ENCODE measurements at places on chromosomes 5 and 9.

GRCh38 chr5:143314099-143314498, 89.4 kb downstream of the NR3C1 start:
- no peak for DNase-seq

GRCh38 chr5:104347119-104347708, 784.6 kb upstream of the NUDT12 start:
- DNase-seq, result peak; percentile 70

GRCh38 chr5:38783011-38783561, 62.7 kb upstream of the OSMR start:
- peak; percentile 62 for DNase-seq

DNA sequence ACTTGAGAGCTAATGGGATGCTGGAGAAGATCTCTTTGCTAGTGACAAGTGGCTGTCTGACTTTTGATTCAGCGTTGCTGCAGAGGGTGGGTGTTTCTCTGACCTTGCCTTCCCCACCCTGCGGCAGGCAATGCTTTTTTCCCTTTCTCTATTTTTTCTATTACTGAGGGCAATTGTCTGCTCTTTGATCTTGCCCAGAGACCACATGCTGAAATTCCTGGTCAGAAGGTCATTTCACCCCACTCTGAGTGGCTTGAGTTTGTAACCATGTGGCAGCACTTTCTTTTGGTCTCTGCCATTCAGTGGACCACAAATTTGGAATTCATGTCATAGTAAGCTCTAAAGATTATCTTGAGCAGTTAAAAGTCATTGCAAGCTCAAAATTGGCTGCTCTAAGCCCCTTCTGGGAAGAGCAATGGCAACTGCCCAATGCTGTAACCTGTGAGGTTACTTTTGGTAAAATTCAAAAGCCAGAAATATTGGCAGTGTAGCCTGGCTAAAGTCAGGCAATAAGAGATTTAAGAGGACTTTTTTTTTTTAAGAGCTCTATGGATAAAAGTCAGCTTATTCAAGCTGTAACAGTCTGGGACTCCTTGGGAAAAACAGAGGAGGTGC, 30.4 kb upstream of the MTMR12 start:
- no peak for DNase-seq

DNA sequence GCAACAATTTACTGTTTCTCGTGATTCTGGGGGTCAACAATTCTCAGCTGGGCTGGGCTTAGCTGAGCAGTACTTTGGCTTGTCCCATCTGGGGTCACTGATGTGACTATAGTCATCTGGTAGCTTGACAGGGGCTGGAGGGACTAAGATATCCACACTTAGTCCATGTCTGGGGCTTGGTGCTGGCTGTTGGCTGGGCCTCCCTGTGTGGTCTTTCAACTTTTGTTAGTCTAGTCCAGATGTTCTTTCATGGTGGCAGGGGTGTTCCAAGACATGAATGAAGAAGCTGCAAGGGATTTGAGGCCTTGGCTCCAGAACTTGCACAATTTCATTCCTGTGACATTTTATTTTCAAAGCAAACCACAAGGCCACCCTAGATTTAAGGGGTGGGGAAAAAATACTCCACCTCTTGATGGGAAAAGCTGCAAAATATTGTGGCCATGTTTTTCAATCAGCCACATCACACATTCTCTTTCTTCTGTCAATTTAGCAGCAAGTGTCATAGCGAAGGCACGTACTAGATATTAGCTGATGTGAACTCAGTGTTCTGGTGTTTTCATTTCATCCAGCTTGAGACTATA, 59.2 kb downstream of the TSSK1B start:
- no peak for DNase-seq

DNA sequence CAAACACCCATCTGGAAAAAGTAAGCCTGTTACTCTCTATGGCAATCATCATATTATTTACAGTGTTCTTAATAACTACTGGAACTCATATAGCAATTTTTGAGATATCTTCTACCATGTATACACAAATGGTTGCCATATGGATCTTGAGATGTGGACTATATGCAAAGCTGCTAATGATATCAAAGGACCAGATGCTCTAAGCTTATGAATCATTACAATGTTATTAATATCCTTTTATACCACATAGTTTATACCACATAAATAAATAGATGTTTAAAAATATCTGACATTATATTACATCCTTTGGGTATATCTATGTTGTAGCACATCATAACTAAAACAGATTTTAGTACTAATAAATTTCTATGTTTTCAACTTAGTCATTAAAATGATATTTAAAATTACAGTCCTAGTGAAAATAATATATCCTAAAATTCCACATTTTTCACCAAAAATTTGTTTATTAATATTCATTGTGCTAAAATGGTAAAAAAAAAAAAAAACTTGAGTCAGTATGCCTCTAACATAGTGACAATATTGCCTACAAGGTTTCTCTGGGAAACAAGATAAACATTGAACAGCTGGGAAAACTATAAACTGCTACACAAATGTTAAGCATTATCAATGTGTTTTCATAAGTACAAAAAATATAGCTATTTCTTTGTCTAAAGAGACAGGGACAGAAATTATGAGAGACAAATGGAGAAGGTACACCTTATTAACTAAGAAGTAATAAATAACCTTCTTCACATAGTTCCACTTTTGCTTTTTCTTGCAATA, 85.5 kb downstream of the DTWD2 start:
- no peak for DNase-seq

DNA sequence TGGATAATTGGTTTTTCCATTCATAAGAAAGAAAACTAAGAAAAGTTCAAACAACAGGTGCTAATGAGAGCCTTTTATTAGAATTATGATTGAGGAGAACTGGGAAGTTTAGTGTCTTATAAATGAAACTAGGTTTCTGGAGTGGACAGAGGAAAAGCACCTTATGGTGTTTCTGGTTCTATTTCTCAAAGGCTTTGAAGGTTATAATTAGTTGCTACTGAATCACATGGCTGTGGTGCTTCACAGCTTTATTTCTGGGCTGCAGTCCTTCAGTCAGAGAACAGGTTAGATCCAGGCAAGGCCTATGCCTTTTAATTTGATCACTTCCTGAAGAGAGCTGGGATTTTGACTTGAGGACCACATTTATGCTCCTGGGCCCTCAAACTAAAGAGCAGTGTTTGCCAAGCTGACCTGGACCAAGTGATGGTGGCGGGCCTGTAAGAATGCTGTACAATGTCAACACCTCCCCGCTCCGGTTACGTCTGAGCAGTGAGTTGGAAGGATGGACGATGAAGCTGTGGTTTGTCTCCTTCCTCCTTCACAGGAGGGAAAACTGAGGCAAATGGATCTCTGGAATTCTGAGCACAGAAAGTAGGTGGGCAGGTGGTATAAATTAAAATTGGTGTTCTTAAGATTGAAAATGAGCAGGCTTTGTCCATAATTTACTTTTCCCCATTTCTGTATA, 56.0 kb downstream of the ZNF462 start:
- no peak for DNase-seq

- DNase-seq, result no peak
These were observed 127.8 kb upstream of the DHFR start for GRCh38 chr5:80782626-80783025.

- DNase-seq, result no peak
These were observed 115.2 kb downstream of the C9orf152 start for GRCh38 chr9:110092792-110093191.

DNA sequence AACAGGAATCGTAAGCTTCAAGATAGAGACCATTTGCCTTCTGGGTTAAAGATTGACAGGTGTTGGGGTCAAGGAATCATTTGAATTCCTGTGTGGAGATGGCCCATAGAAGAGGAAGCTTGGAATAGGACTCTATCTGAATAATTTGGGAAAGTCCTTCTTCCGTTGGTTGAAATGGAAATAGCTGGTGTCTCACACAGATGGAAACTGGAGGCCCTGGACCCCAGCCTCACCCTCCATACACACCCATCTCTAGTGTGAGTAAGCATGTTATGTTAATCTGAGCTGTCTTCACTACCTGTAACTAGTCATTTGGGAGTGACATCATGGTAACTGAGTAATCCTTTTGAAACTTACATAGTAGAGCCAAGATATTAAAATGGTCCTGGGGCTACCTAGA, 184.4 kb downstream of the CD180 start:
- no peak for DNase-seq

GRCh38 chr5:143494162-143494561, 90.7 kb upstream of the NR3C1 start:
- peak; percentile 74 for DNase-seq

DNA sequence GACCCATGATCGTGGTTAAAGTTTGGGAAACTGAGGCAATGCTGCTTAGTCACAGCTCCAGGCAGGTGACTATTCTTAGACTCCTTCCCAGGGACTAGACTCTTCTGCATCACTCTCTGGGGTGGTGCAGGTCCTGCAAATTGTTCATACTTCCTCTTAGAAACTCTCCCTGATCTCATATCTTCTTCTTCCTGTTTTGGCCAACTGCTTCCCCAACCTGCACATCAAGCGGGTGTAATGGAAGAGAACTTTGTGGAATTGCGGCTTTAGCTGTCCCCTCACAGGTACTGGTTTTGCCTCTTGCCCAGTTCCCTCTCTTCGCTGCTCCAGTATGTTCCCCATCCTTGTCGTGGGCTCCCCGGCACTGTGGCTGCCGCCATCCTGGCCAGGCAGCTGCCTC, 111.5 kb upstream of the CTSL start:
- DNase-seq, result no peak

- no peak for DNase-seq
These were observed 3.2 kb downstream of the FAT2 start for GRCh38 chr5:151587796-151588555.

GRCh38 chr9:126498331-126498730, 115.4 kb upstream of the LMX1B start:
- DNase-seq, result no peak

DNA sequence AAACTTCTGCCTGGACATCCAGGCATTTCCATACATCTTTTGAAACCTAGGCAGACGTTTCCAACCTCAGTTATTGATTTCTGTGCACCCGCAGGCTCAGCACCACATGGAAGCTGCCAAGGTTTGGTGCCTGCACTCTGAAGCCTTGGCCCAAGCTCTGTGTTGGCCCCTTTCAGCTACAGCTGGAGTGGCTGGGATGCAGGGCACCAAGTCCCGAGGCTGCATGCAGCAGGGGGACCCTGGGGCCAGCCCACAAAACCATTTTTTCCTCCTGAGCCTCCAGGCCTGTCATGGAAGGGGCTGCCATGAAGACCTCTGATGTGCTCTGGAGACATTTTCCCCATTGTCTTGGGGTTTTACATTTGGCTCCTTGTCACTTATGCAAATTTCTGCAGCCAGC, 49.9 kb downstream of the NFX1 start:
- no peak for DNase-seq

GRCh38 chr9:100066539-100066938, 32.3 kb downstream of the ERP44 start:
- DNase-seq, result peak; percentile 33

DNA sequence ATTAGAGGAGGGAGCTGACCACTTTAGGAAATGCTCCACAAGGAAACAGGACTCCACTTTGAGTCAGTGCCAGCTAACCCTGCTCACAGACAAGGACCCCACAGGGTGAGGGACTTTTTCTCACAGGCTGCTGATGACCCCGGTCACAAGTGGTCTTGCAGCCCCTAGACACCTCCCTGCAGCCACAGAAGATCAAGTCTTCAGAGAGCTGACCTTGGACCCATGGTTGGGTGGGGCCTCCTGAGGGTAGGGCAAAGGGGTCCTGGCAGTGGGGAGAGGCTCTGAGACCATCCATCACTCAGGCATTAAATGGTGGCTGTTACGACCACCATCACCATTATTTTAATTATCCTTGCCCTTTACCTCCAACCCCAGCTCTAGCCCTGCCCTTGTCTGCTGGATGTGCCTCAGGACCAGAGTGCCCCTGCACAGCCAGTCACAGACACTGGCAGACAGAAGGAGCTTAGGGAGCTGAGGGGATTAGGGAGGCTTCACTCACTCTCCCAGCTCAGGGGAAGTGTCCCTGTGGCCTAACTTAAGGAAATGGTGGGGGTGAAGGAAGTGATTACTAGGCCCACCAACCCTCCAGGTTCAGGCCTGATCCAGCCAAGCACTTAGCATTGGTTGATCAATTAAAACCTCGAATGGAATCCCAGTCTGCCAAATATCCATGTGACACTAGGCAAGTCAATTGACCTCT, 1.6 kb downstream of the ACSL6 start:
- no peak for DNase-seq

- no peak for DNase-seq
These were observed 584.0 kb downstream of the CHSY3 start for GRCh38 chr5:130488252-130488651.

GRCh38 chr5:136656811-136657210, 291.5 kb upstream of the TRPC7 start:
- no peak for DNase-seq

DNA sequence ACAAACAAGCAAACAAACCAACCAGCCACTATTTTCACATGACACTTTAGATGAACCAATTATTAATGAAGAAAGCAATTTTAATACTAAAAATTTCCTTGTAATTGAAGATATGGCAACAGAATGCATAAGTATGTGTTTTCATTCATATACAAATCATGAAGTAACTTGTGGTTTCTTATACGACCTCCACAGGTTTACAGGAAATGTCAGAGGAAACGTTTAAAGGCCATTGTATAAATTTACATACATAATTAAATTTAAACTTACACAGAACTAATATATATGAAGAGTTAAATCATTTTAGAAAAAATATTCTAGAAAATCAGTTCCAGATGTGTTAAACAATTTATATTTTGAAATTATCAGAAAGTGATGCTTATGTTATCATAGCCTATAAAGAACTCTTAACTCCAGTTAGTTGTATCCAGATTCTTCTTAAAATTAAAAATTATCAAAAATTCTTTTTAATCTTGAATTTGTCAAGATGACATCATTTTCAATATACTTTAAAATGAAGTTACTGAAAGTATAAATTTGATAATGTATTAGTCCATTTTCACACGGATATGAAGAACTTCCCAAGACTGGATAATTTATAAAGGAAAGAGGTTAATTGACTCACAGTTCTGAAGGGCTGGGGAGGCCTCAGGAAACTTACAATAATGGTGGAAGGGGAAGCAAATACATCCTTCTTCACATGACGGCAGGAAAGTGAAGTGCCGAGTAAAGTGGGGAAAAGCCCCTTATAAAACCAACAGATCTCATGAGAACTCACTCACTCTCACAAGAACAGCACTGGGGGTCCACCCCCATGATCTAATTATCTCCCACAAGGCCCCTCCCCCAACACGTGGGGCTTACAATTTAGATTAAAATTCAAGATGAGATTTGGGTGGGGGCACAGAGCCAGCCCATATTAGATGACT, 192.0 kb downstream of the PIK3R1 start:
- no peak for DNase-seq

DNA sequence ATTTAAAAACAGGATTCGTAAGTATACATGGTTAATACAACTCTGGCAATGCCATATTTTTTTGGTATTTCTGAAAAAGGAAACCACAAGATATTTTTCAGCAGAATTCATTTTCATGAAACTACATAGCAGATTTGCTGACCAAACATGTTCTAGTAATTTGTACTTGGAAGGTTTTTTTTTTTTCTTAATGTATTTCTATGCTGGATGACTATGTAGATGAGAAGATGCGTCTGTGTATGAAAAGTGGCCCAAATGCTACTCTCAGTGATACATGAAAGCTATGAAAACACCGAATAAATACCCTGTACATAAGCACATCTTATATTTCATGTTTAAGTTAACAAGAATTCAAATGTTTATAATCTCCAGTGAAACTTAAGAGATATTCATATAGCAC, 400.9 kb upstream of the CYLC2 start:
- no peak for DNase-seq

Data from umbilical cord (tissue), 2 donors.